Stimulated activated CD8-positive, alpha-beta memory T cell treated with anti-CD3 and anti-CD28 coated beads, Interleukin-4, amount 100 ng/mL, for 48 hours (primary cell): ENCODE measurements at places on chromosomes 3 and 15.

DNA sequence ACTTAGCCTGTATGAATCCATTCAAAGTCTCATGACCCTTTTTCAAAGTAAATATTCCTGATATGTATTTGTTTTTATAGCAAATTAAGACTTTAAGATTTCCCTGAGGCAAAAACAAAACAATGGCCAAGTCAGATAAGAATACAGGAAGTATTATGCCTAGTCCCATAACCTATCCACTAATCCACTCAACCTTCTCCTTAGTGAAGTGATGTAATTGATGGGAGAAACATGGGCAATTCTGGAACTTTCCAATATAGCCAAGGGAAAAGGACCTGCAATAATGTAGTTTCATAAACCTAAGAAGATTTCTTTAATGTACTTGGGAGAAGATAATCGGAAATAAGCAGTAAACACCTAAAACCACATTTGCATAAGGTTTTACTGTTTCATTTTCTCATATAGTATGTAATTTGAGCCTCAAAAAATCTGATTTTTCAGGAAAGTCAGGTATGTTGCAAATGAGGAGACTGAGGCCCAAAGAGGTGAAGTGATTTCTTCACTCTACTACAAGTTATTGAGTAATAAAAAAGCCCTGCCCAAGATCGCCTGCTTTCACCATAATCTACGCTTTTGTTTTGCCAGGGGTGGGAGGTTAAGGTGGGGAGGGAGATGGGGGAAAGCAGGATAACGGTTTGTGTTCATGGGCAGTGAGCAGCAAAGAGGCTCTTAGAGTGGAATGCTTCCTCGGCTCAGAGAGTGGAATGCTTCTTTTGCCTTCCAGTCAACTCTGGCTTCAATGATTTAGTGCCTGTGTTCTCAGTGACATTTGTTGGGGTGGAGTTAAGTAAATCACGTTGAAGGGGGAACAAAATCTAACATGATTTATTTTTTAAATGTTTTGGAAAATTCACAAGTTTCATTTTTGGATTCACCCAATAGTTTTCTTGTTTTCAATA lies 95.0 kb upstream of the FNDC3B start:
- DNase-seq = no peak

DNA sequence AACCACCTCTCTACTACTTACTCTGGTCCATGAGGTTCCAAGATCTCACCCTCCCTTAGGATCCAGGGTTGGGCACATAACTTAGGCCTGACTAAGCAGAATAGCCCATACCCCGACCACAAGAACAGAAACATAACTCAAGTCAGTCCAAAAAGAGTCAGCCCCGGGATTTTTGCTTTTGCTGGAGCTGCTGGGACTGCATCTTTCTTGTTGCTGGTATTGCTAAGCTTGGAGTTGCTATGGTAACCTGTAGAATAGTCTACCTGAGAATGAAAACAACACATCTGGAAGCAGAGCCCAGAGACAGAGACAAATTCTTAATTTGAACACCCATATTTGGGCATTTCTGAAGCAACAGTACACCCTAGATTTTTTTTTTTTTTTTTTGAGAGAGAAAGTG lies 6.5 kb downstream of the RUBCN start:
- DNase-seq = no peak

DNA sequence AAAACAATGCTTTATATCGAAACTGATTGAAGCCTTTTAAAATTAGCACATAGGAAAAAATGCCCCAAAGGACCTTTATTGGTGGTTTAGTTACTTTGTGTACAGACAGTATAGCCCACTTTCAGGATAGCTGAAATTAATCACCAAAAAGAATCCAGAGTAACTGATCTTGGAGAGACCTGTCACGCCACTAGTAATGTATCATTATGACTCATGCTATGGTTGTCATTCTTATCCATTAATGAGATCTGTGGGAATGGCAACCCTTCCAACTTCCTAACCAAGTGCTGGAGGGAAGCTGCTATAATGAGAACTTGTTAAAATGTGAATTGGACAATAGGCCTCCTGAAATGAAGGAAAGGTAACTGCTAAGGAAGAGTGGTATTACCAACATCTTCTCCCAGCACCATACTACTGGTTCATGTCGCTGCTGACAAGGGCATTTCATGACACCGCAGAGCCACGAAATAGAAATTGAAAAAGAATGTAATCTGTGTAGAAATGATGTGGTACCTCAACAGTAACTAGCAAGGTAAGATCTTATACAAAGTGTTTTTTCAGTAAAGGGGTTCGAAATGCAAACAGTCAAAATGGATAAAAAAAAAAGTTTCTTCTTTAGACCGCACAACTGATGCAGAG lies 7.1 kb upstream of the EMC4 start:
- no peak for DNase-seq

GRCh38 chr15:98386561-98386960 lies 261.8 kb upstream of the IGF1R start:
- no peak for DNase-seq

GRCh38 chr3:62445275-62445674 lies 71.9 kb upstream of the FEZF2 start:
- no peak for DNase-seq

- no peak for DNase-seq
Observed at GRCh38 chr15:71143373-71144310, 28.4 kb downstream of the THSD4 start.

DNA sequence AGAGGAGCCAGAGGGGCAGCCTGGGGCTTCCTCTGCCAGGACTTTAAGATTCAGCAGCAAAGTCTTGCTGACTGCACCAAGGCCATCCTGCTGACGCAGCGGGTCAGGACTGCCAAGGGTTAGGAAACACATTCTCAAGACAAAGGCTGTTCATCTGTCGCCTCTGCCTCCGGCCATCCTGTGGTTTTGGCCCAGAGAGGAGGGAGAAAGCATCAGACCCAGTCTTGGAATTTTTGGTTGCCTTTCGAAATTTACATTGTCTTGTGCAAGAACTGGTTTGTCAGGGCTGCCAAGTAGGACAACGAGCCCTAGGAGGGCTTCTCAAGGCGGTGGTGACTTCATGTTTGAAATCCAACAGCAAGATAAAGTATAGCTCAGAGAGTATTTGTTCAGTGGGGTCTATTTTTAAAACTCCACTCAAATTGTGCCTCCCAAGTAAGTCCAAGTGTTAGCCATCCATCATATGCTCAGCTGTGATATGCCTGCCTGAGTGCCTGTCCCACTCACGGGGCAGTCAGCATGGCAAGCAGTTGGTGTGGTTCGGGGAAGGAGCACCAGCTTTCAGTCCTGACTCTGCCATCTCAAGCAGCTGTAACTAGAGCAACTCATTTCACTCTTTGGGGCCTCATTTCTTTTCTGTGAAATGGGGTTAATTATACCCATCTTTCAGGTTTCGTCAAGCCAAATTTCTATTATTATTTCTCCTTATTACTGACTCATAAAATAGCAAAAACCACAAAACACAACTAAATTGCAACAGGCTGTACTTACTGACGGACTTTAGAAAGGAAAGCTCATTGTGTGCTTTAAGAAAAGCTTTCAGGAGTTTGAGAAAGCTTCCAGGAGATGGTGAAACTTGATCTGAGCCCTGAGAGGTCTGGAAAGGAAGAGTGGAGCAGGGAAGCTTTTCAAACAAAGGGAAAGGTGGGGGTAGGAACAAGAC lies 42.4 kb upstream of the RHO start:
- no peak for DNase-seq

GRCh38 chr3:38150780-38151528 lies 12.5 kb downstream of the MYD88 start:
- peak; percentile 28 for DNase-seq

DNA sequence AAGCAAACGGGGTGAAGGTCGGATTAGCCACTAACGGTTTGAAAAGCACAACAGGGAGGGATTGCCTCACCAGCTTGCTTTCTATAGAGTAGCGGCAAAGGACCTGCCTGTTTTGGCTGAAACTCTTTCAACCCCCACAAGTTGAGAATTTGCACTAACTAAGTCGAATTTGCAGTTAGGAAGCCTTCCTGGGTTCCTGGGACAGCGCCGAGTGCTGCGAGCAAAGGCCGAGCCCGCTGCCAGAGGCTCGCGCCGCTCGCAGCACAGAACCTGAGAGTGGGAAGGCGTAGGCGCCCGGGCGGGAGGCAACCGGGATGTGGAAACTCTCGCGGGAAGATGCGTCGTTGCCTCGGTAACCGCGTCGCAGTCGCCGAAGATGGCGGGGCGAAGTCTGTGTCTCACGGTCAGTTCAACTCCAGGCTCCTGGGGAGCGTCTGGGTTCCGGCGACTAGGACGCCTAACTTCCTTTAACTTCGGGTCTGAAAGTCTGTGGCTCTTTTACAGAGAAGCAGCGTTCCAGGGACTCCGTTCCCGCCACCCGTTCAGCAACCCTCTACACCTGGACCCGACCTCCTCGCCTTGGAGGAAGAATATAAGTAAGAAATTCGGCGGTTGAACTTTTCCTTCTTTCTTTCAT lies at the start of gene TEX9:
TSS of gene TEX9 (plus strand) at position 352 of the 637 bp plus-strand sequence. CDS start at position 377, 25 bp downstream.
- peak; percentile 87 for DNase-seq

DNA sequence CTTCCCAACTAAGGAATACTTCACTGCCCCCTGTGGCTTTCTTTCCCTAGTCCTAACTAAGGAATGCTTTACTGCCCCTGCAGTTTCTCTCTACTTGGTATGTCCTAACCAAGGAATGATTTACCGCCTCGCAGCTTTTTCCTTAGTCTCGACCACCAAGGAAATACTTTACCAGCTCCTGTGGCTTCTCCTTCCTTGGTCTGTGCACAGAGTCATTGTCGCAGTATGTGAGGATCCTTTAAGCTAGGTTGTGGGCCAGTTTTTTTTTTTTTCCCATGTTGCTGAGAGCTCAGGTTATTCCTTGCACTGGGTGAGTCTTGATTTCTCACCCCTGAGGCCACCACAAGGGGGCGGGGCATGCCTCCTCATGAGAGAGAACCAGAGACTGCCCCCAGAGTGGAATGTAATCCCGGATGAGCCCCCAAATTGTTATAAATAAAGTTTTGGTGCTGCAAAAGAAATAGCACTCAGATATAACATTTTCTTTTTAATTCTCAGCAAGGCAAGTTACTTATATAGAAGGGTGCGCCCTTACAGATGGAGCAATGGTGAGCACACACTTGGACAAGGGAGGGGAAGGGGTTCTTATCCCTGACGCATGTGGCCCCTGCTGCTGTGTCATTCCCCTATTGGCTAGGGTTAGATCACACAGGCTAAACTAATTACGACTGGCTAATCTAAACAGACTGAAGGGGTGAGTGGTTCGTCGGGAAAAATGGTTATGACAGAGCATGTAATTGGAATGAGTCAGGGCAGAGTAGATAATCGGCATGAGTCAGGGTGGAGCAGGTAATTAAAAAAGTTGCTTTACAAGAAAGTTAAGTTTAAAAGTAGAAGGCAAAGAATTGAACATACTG lies 27.0 kb downstream of the NDUFB4 start:
- peak; percentile 31 for DNase-seq

DNA sequence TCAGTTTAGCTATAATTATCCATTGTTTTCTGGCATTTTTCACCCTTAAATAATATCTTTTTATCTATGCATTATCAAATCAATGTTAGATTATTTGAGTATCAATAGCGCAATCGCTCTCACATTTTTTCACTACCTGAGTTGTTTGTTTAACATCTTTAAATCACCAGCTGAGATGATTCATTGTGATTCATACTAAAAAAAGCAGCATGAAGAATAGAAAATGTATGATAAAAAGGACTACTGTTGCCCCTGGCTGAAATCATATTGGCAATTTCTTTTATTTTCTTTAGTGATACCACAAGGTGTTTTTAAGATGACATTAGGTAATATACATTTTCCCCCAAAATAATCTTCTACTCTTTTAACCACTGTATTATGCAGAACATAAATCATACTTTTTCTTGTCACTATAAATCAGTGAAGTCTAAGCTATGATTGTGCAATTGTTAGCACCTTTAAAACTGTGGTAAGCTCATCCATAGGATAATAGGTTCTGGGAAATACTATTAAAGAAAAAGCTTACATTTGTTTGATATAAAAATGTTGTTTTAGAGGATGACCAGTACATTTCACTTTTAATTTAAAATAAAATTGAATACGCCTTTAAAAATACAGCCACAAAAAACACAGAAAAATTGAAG lies 889.1 kb downstream of the NAALADL2 start:
- no peak for DNase-seq
